Peyer's patch (tissue), 4 donors: ENCODE measurements at places on chromosomes 7 and 10.

GRCh38 chr10:23111517-23112286 lies 16.3 kb downstream of the MSRB2 start:
- no peak overlapping the region for H3K27ac ChIP-seq
- H3K4me1 ChIP-seq, result no peaks in the 10 kb centered on the region
- no peaks in the 10 kb centered on the region for H3K27me3 ChIP-seq
- DNase-seq, result no peak
- H3K4me3 ChIP-seq, result no peak overlapping the region
- no peaks in the 10 kb centered on the region for H3K36me3 ChIP-seq

DNA sequence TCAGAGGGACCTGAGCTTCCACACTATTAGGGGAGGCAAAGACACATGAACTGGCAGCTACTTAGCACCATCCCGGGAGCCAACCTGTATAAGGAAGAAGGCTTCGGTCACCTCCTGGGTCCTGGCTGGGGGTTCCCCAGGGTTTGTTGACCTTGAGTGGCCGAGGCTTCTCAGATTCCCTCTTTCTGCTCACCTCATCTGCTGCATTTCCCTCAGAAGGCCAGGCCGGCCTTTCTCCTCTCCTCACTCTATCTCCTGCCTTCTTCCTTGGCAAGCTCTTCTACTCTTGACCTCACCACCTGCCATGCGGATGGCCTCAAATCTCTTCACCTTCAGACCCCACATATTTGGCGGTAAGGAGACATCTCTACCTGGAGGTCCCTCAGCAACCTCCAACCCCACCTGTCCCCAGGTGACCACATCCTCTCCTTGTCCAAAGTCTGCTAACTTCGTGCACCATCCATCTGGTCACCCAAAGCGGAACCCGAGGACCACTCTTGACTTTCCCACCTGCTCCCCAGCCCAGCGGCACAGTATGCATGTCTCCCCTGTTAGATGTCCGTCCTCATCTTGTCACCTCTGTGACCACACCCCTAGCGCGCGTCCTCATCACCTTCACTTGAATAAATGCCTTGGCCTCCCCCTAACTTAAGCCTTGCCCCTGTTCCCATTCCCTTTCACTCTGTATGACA lies 133.8 kb upstream of the UNC5B start:
- H3K36me3 ChIP-seq, result no peaks in the 10 kb centered on the region
- H3K27me3 ChIP-seq, result no peaks in the 10 kb centered on the region
- H3K27ac ChIP-seq, result no peak overlapping the region

- DNase-seq, result no peak
- H3K4me1 ChIP-seq, result peaks cover 11% of the 10 kb centered on the region
- peaks cover 6% of the 10 kb centered on the region for H3K36me3 ChIP-seq
- H3K27ac ChIP-seq, result no peak overlapping the region
Measured at GRCh38 chr7:101200504-101200861, 353 bp downstream of the MOGAT3 start.

DNA sequence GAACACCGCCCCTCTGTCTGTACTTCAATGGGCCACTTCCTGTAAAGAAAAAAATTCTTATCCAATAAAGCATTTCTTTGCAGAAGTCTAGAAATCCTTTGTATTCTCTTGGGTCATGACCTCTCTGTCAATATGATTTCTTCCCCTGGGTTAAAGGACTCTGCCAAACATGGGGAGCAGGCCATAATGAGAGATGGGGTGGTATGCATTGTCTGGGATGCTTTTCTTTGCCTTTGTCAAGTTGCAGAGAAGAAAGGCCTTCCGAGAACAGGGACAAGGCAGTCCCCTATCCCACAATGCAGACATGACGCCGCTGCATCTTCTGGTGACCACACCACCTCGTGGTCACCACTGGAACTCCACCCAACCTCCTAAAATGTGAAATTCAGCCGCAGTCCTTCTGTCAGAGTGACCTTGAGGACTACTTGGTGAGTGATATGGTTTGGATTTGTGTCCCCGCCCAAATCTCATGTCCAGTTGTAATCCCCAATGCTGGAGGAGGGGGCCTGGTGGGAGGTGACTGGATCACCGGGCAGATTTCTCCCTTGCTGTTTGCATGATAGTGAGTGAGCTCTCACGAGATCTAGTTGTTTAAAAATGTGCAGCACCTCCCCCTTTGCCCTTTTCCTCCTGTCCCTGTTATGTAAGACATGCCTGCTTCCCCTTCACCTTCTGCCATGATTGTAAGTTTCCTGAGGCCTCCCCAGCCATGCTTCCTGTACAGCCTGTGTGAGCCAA lies 15.2 kb upstream of the FRMPD2 start:
- no peak overlapping the region for H3K27ac ChIP-seq
- H3K27me3 ChIP-seq, result no peaks in the 10 kb centered on the region
- H3K36me3 ChIP-seq, result no peaks in the 10 kb centered on the region
- H3K4me1 ChIP-seq, result no peaks in the 10 kb centered on the region
- DNase-seq, result peak; percentile 68

GRCh38 chr7:81029511-81029910 lies 110.7 kb upstream of the SEMA3C start:
- H3K36me3 ChIP-seq, result no peaks in the 10 kb centered on the region
- no peak overlapping the region for H3K4me3 ChIP-seq
- H3K27me3 ChIP-seq, result no peaks in the 10 kb centered on the region
- DNase-seq, result no peak
- H3K27ac ChIP-seq, result no peak overlapping the region

- H3K27ac ChIP-seq, result no peak overlapping the region
- H3K27me3 ChIP-seq, result no peaks in the 10 kb centered on the region
- no peak overlapping the region for H3K4me3 ChIP-seq
- H3K4me1 ChIP-seq, result peaks cover 2% of the 10 kb centered on the region
- H3K36me3 ChIP-seq, result no peaks in the 10 kb centered on the region
- DNase-seq, result no peak
Measured at GRCh38 chr10:100972904-100973535, 3.7 kb downstream of the SEMA4G start.

DNA sequence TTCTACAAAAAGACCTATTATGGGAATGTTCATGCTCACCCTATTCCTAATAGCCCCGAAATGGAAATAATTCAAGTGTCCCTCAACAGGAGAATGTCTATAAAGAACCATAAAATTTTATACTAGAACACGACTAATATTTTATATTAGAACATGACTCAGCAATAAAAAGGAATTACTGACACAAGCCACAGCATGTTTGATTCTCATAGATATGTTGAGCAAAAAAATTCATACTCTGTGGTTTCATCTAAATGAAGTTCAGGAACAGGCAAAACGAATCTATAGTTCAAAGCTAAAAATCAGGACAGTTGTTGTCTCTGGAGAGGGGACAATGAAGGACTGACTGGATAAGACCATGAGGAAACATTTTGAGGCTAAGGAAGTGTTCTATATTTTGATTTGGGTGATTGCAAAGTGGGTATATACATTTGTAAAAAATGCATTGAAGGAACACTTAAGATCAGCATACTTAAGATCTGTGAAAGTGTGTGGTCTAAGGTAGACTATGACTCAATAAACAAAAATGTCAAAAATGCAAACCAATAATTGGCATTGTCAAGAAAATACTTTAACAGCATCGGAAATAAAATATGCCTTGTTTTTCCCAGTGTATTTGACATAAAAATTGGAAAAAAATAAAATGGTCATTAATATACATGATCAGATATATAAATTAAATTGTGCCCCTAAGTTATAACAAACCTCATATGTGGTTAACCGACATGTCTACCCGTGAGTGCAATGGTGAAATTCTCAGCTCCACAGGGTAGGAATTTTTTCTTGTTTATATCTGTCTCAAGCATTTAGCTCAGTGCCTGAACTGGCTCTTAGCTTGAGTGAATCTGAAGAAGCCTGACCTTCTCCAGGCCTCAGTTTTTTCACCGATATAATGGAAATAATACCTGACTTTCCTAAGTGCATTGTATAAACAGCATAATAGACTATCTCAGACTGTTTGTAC lies 124.9 kb upstream of the CTTNBP2 start:
- H3K36me3 ChIP-seq, result no peaks in the 10 kb centered on the region
- no peak for DNase-seq
- H3K27me3 ChIP-seq, result no peaks in the 10 kb centered on the region
- H3K4me1 ChIP-seq, result no peaks in the 10 kb centered on the region

- H3K27me3 ChIP-seq, result no peaks in the 10 kb centered on the region
- no peak overlapping the region for H3K4me3 ChIP-seq
- DNase-seq, result no peak
- H3K27ac ChIP-seq, result no peak overlapping the region
Measured at GRCh38 chr10:3844491-3845025, 59.5 kb upstream of the KLF6 start.

DNA sequence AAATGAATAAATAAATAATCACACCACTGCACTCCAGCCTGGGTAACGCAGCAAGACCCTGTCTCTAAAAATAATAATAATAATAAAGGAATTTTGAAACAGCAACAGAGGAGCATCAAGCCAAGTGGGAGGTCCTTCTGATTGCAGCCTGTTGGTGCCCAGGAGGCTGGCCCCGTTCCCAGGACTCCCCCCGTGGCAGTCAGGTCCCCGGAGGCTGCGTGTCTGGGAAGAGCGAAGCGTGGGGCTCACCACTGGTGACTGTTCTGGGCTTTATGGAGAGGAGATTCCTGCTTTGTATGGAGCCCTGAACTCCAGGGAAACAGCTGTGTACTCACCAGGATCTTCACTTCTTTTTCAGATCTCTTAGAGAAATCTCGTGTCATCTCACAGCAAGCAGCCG lies 19.3 kb upstream of the MYH16 start:
- DNase-seq, result no peak
- H3K4me3 ChIP-seq, result no peak overlapping the region
- no peak overlapping the region for H3K27ac ChIP-seq

GRCh38 chr10:86303626-86304025 lies 63.0 kb downstream of the GRID1 start:
- no peak overlapping the region for H3K27ac ChIP-seq
- no peak overlapping the region for H3K4me3 ChIP-seq
- no peaks in the 10 kb centered on the region for H3K36me3 ChIP-seq
- H3K27me3 ChIP-seq, result no peaks in the 10 kb centered on the region

DNA sequence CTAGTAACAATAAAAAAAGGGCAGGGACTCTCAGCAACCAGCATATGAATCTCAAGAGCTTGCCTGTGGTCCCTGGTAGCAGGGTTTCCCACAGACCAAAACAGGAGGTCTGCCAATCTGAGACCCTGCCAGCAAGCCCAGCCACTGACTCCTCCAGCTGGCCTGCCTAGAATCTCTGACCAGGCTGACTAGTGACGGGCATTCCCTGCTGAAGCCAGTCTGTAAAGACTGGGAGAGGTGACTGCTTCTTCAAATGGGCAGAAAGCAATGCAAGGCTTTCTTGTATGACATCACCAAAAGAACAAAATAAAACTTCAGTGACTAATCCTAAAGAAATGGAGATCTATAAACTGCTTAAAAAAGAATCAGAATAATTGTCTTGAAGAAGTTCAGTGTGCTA lies 249.4 kb downstream of the TCF7L2 start:
- no peaks in the 10 kb centered on the region for H3K27me3 ChIP-seq
- H3K36me3 ChIP-seq, result no peaks in the 10 kb centered on the region
- H3K4me3 ChIP-seq, result no peak overlapping the region
- H3K27ac ChIP-seq, result no peak overlapping the region

GRCh38 chr10:3625959-3626751 lies 158.9 kb downstream of the KLF6 start:
- no peak overlapping the region for H3K4me3 ChIP-seq
- H3K27ac ChIP-seq, result no peak overlapping the region
- no peak for DNase-seq
- no peaks in the 10 kb centered on the region for H3K36me3 ChIP-seq

DNA sequence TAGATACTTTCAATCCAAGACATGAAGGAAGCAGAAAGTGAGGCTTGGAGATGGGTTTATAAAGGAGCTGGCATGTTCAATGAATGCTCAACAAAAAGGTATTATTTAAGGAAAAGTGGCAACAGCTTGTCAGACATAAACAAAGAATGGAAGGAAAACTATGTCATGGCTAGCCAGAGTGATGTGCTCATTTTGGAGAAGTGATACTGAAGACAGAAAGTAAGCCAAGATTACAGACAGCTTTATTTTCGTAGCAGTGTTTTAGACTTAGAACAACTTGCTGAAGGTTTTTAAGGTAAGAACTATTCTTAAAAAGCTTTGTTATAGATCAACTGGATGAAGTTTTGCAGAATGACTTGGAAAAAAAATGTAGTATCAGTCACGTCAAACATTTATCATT lies 160.5 kb upstream of the FERD3L start:
- H3K4me1 ChIP-seq, result no peaks in the 10 kb centered on the region
- H3K27ac ChIP-seq, result no peak overlapping the region
- H3K4me3 ChIP-seq, result no peak overlapping the region
- H3K36me3 ChIP-seq, result no peaks in the 10 kb centered on the region

GRCh38 chr10:58050575-58050974 lies 217.1 kb downstream of the IPMK start:
- no peaks in the 10 kb centered on the region for H3K4me1 ChIP-seq
- H3K27me3 ChIP-seq, result no peaks in the 10 kb centered on the region
- H3K4me3 ChIP-seq, result no peak overlapping the region

DNA sequence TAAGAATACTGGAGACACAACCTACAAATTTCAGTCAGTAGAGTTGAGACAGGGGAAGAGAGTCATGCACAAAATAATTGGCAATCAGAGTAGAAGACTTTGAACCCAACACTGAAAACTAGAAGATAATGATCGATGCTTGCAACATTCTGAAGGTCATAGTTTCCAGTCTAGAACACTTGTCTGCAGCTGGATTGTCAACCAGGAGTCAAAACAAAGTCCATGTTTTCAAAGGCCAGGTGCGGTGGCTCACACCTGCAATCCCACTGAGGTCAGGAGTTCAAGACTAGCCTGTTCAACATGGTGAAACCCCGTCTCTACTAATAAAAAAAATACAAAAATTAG lies 26.8 kb upstream of the SMURF1 start:
- DNase-seq, result peak; percentile 54
- H3K4me3 ChIP-seq, result no peak overlapping the region
- no peaks in the 10 kb centered on the region for H3K4me1 ChIP-seq
- no peaks in the 10 kb centered on the region for H3K27me3 ChIP-seq
- H3K27ac ChIP-seq, result no peak overlapping the region
- H3K36me3 ChIP-seq, result no peaks in the 10 kb centered on the region

DNA sequence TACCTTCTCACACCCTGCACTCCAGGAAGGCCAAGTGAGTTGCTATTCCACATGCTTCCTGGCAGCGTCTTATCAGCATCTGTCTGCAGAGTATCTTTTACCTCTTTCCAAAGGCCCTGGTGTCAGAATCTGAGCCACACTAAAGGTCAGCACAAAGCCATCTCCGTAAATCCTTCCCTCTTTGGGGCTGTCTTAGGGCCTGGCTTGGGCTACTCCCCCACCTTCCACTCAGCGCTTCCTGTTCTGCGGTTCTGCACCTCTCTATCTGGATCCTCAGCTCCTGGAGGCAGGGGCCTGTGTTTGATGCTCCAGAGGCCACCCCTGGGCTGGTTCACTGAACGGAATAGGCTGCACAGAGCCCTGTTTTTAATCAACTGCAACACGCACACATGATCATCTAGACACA lies 334.8 kb upstream of the GALNT17 start:
- no peaks in the 10 kb centered on the region for H3K36me3 ChIP-seq
- no peak overlapping the region for H3K4me3 ChIP-seq
- H3K27me3 ChIP-seq, result no peaks in the 10 kb centered on the region
- no peak overlapping the region for H3K27ac ChIP-seq
- no peaks in the 10 kb centered on the region for H3K4me1 ChIP-seq
- no peak for DNase-seq
